Tibial nerve (tissue), 4 donors: ENCODE measurements at places on chromosomes 4 and X. TPM values are rescaled to one million over a fixed set of nuclear protein-coding genes. Genes with fewer than 3 reads are reported as not detected.

Gene TMSB4X
- total RNA-seq: 3,029 TPM

Gene PRDM5
- 18.9 TPM for total RNA-seq

DNA sequence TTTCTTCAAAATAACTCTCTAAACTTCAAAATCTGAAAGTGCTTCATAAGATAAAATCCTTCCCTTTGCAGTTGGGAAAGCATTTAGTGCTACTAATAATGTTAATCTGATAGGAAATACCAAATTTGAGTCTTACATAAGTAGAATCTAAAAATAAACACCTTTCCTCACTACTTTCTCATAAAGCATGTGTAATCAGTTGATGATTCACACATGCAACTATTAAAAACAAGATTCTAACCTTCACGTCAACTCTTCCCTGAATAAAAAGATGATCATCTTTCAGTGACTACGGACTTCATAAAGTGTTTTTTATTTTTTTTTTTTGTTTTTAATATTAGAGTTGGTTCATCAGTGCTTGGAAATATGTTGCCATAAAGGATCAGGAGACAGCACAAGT lies 172.6 kb downstream of the ACTRT1 start:
- no peaks in the 10 kb centered on the region for H3K27me3 ChIP-seq
- no peaks in the 10 kb centered on the region for H3K36me3 ChIP-seq
- DNase-seq: no peak

- no peaks in the 10 kb centered on the region for H3K4me1 ChIP-seq
- DNase-seq: no peak
- no peaks in the 10 kb centered on the region for H3K27me3 ChIP-seq
- no peak overlapping the region for H3K27ac ChIP-seq
Observed at GRCh38 chr4:112184438-112184837, 39.2 kb downstream of the FAM241A start.

DNA sequence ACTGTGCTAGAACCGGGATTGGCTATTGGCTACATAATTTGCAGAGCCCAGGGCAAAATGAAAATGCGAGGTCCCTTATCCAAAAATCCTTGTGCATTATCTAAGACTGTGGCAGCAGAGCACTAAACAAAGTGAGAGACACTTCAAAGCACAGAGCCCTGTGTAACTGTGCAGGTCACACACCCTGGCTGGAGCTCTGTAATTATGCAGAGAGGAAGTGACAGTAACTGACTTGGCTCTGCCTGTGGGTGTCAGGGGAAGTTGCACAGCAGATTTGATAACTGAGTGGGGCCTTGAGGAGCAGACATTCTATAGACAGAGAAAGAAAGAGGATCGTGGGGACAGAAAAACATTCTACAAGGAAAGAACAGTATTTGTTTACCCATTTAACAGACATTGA lies 173.5 kb upstream of the FMR1 start:
- no peaks in the 10 kb centered on the region for H3K36me3 ChIP-seq
- no peaks in the 10 kb centered on the region for H3K27me3 ChIP-seq
- DNase-seq: no peak
- H3K4me3 ChIP-seq: no peak overlapping the region
